ENCODE measurements at places on chromosomes 11 and 22.

GRCh38 chr11:61750631-61751273, 1.7 kb upstream of the MYRF start:
- no peak for DNase-seq

DNA sequence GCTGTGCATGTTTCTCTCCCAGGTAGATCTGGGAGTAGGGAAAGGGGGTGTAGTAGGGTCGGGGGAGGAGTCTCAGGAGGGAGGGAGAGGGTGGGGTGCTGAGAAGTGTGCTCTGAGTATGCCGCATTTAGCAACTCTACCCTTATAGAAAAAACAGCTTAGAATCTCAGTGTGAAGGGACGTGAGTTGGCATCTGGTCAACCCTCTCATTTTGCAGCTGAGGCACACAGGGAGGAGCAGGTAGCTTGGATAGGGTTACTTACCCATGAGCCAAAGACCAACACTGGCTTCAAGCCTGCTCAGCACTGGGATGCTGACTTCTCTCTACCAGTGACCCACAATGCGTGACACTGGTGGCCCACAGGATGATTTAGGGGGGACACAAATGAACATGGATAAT, 95.9 kb downstream of the FBXO7 start:
- no peak for DNase-seq

GRCh38 chr11:70109006-70109405, 30.9 kb downstream of the ANO1 start:
- DNase-seq: no peak

- no peak for DNase-seq
Measured at GRCh38 chr11:41714101-41714500, 254.6 kb upstream of the LRRC4C start.
